CD4-positive, alpha-beta T cell treated with Interleukin-4 for 4 hours (primary cell): ENCODE measurements at places on chromosomes 3 and 15.
A peak's percentile ranks its signal among the peaks of the same experiment; 100 is the strongest.

GRCh38 chr3:43019006-43019809, 40.1 kb downstream of the GASK1A start:
- no peak for DNase-seq

- DNase-seq, result no peak
Measured at GRCh38 chr3:112931736-112932521, 43.0 kb downstream of the CD200R1 start.

GRCh38 chr3:196868297-196868661, 559 bp downstream of the SENP5 start:
- no peak for DNase-seq

GRCh38 chr3:49689046-49689907, at the start of the genes MST1 and RNF123:
Gene MST1, minus strand, starts transcription at chr3:49689474. Its CDS starts 783 bp downstream, at chr3:49688691.
Gene RNF123, plus strand, starts transcription at chr3:49689557. Its CDS starts 1,609 bp downstream, at chr3:49691166.
- DNase-seq, result peak; percentile 91

DNA sequence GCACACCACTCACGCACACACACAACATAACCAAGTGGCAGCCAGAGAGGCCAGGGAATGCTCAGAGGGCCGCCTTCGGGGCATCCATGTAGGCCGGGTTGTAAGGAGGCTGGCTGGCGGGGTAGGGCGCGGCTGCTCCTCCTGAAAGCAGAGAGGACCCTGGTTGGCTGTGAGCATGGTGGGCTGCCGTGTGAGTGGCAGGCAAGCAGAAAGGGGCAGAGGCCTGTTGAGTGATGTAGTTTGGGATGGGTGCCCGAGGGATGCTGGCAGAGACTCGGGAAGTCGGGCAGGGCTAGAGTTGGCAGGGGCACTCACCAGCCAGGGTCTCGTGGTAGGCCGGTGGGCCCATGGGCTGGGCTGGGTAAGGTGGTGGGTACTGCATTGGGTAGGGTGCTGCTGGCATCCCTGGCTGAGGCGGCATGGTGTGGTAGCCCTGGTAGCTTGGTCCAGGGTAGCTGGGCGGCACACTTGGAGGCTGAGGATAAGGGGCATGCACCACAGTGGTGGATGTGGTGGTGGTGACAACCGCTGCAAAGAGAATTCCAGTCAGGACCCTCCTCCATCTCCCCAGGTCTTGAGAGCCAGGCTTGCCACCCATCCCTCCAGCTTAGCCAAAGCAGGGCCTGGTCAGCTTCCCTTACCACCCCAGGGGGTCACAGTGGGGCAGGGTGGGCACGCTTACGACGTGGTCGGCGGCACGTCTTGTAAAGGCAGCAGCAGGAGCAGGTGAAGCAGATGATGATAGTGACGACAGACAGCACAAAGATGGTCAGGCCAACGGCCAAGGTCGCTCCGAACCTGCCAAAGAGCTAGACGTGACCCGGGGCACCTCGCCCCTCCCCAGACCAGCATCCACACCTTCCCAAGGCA, 22.7 kb downstream of the ATRIP start:
- no peak for DNase-seq

DNA sequence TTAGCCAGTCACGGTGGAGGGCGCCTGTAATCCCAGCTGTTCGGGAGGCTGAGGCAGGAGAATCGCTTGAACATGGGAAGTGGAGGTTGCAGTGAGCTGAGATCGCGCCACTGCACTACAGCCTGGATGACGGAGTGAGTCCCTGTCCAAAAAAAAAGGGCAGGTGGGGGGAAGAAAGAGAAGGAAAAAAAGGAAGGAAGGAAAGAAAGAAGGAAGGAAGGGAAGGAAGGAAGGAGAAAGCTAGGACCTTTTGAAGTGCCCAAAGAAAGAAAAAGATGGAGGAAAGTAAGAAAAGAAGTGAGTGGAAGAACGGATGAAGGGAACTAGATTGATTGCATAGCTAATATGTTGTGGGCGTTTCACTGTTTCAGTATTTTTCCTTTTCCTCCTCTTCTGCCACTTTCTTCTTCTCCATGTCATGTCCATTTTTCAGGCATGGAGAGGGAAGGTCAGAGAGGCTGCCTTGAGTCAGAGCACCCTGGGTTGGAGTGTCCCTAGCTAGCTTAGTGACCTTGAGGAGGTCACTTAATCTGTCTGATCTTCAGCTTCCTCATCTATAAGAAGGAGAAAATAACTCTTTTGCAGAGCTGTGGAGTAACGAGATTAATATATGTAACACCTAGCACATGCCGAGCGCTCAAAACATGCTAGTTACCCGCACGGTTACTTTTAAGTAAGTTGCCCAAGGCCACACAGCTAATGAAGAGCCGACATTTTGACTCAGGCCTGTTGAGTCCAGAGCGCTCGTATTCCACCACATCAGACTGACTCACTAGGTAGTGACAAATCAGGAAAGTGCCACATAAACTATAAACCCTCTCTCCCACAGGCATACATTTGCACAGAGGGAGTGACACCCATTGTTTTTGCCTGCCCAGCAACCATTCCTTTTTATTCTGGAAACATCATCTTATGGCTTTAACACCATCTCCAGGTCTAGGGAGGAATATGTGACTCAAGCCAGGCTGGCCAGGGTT, 42.2 kb downstream of the BHLHE40 start:
- no peak for DNase-seq

GRCh38 chr3:43015991-43016865, 37.1 kb downstream of the GASK1A start:
- no peak for DNase-seq

- DNase-seq, result peak; percentile 63
Measured at GRCh38 chr3:151276687-151277042, 1.7 kb downstream of the P2RY14 start.

DNA sequence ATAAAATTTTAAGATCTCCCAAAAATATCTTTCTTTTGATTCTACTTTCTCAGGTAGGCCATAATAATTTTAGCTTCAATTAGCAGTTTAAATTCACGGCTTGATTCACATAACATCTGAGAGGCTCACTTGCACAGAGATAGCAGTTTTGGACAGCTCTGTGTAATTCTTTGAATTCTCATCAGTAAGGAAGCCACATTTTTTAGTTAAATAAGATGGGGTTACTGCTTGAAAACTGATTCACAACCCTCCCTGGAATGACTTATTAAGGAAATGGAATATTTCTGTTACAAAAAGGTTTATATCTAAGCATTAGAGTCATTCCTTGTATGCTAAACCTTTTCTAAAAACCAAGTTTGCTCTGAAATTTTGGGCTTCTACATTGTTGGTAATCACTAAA, 212.7 kb downstream of the ALCAM start:
- DNase-seq, result no peak

DNA sequence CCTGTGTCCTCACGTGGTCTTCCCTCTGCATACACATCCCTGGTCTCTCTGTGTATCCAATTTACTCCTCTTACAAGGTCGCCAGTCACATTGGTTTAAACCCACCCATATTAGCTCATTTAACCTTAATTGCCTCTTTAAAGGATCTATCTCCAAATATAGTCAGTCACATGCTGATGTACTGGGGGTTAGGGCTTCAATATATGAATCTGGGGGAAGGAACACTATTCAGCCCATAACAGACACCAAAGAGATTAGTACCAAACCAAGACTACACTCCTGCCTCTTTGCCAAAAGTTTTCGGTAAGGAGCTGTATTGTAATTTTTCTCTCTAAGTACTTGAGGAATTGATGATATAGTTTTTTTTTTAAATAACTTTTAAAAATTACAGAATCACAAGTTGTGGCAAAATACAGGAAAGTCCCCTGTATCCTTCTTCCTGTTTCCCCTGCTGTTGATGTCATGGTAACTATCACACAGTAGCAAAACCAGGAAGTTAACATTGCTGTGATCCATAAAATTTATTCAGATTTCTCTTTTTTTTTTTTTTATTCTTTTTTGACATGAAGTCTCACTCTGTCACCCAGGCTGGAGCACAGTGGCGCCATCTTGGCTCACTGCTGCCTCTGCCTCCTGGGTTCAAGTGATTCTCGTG, 67.8 kb downstream of the SLCO3A1 start:
- DNase-seq, result peak; percentile 65

DNA sequence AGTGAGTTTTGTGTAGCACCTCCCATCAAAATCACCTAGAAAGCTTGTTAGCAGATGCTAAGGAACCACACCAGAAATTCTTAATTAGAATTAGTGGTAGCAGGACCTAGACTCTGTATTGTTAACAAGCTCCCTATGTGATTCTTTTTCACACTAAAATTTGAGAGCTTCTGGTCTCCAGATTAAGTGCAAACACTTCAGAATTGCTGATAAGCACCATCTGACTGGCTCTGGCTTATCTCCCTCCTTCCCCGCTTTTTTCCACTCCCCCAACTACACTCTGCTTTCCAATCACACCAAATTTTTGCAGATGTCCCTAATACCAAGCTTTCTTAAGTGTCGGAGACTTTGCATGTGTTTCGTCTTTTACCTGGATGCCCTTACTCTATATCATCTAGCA, 410.1 kb upstream of the DPH6 start:
- DNase-seq, result no peak

- no peak for DNase-seq
Measured at GRCh38 chr15:31208817-31209216, 107.3 kb upstream of the TRPM1 start.

GRCh38 chr15:85865070-85865684, 70.5 kb upstream of the KLHL25 start:
- DNase-seq, result no peak

DNA sequence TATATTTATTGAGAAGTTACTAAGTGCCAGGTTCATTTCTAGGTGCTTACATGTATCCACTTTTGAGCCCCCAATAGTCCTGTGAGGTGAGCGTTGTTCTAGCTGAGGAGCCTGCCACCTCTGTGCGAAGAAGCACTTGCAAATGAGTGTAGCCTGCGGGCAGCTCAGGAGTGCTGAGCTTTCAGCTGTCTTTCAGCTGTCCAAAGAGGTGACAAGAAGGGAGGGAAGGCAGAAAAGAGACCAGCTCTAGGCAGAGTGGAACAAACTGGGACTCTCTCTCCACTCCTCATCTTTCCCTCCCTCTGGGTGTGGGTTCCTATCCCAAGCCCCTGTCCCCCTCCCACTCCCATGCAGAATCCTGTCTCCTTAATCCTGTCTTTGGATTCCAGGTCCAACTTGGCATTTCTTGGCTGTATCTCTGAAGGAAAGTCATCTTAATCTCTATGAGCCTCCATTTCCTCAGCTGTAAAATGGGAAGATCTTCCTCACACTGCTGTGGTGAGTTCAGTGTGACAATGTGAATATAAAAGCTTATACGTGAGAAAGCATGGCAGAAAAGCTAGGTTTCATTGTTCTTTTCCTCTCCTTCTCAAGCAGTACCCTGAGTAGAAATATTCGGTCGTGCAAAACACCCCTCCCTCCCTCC, 6.7 kb upstream of the SRP14 start:
- no peak for DNase-seq

DNA sequence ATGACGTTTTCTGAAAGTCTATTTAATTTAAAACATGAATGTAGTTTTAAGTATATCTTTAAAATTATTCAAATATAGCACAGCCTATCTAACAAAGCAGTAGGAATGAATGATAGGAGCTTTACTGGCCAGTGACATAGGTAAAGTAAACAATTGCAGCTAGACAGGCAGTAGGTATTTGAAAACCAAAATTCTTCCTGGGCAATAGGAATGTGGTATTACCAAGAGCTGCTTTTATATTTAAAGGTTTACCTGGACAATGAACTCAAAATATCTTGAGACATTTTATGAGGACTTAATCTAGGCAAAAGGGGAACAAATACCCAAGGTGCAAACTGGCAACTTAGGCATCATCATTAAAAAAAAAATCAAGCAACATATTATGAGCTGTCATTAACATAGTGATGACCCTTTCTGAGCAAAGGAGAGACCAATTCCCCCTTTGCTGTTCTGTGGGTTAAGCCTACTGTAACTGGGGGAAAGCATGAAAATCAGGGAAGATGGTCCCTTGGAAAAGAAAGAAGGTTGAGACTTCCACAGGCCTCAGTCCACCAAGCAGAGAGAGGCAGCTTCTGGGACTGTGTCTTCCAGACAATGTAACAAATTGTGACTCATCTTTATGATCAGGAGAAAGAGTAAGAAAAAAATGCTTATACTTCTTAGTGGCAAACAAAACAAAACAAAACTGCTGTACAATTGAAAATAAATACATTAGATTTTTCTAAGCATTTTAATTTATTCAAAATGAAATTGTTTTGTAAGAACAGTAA, 12.9 kb downstream of the ISL2 start:
- DNase-seq, result no peak

DNA sequence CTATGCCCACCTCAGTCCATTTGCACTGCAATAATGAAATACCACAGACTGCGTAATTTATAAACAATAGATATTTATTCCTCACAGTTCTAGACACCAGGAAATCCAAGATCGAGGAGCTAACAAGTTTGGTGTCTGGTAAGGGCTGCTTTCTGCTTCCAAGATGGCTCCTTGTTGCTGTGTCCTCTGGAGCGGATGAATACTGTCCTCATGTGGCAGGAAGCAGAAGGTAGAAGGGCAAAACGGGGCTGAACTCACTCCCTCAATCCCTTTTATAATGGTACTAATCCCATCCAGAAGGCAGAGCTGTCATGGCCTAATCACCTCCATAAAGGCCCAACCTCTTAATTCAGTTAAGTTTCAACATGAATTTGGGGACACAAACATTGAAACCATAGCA, 75.3 kb downstream of the P2RY1 start:
- DNase-seq, result no peak

DNA sequence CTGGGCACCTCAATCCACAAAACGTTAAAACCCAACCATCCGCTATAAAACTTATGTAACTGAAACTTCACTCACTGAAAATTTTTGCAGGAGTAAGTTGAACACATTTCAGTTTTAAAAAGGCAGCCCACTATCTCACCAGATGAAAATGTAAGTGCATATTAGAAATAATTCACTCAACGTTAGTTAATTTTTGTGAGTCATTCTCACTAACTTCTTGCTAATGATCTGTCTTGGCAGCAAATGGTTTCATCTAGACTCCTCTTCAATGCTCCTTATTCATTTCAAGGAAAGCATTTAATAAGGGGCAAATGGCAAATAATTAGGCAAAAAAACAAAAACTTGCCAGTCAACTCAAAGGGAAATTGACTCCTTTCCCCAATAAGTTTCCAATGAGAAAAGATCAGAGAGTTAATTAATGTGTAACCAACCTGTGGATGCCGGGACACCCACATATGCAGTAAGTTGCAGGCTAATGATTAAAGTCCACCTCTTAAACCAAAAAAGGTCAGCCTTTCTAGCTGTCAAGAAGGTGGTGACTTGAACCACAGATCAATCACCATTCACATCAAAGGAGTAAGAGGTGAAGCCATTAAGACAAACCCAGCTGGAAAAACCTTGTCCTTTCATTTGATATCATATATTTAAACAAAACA, 22.9 kb upstream of the PRICKLE2 start:
- DNase-seq, result no peak

GRCh38 chr3:64030741-64031140, 7.4 kb upstream of the PSMD6 start:
- peak; percentile 84 for DNase-seq

GRCh38 chr15:99582508-99582960, 16.8 kb downstream of the MEF2A start:
- DNase-seq, result no peak

GRCh38 chr15:45180201-45180600, 7.6 kb downstream of the SHF start:
- peak; percentile 11 for DNase-seq

- peak; percentile 42 for DNase-seq
Measured at GRCh38 chr15:74955796-74956647, 550 bp downstream of the RPP25 start.

DNA sequence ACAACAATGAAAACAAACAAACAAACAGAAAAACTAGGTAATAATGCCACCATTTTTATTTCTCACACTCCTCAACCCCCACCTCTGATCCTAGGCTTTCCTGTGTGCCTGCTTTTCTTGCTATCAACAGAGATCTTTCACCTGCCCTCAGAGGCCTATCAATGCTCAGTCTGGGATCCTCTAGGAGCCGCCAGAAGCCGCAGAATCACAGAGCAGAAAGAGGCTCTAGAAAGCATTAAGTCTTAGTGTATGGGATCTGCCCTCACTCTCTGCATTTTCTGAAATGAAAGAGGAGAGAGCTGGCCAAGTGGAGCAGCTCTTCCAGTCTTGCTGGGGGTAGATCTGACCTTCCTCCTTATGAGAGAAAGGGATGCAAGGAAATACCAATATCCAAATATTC, 306.8 kb downstream of the TUSC7 start:
- DNase-seq, result no peak
